ENCODE measurements at places on chromosomes 2 and 18. TPM values are rescaled to one million over a fixed set of nuclear protein-coding genes. Genes with fewer than 3 reads are reported as not detected.
A peak's percentile ranks its signal among the peaks of the same experiment; 100 is the strongest.

DNA sequence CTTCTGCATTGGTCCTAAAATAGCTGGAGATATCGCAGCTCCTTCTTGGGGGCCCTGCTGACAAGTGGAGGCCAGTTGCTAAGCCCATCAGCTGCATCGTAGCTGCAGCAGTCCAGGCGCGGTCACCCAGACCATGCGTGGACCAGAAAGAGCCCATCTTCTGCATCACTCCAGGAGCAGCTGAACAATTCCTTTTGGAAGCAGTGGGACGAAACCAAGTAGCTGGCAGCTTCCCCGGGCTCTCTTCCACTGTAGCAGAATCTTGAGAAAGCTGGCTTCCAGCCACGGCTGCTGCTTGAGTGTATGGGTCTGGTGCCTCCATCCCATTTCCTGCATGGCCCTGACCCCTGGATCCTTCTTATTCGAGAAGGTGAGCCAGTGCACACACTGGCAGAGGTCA, 22.2 kb upstream of the CAB39 start:
- DNase-seq = peak; percentile 37

- peak; percentile 81 for DNase-seq
Observed at GRCh38 chr18:57819671-57820460, 16.8 kb upstream of the ATP8B1 start.

The CD8A gene
- total RNA-seq = not detected

The IDH1 gene
- 122 TPM for total RNA-seq

The SRSF7 gene
- total RNA-seq = 275 TPM

The ALK gene
- not detected for total RNA-seq
